Esophagus squamous epithelium (tissue), 5 donors: ENCODE measurements at places on chromosomes 2 and 18.

DNA sequence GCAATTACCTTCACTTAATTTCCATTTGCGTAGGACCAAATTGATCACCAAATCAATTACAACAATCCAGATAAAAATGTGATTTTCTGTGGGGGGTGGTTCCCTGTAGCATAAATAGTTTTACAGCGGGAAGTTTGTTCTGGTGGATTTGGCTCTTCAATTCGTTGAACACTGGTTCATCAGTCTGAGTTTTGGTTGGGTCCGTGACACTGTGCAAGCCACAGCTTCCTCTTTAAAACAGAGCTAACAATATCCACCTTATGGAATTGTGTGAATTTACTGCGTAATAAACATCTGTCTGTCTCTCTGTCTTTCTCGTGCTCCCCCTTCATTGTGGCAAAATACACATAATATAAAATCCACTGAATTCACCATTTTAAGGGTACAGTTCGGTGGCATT, 310.8 kb downstream of the TGIF1 start:
- DNase-seq = no peak

GRCh38 chr2:85712849-85713612, 18.9 kb downstream of the GNLY start:
- DNase-seq = no peak

GRCh38 chr2:17579605-17580318, 39.3 kb downstream of the VSNL1 start:
- no peak for DNase-seq

- DNase-seq = no peak
These were observed 34.1 kb downstream of the PIEZO2 start for GRCh38 chr18:11115276-11115675.

- DNase-seq = no peak
These were observed at the start of gene TXNDC2 for GRCh38 chr18:9885170-9886004. TSS of gene TXNDC2 (plus strand) at chr18:9885973. CDS start at chr18:9886681, 708 bp downstream.

GRCh38 chr2:229993236-229993635, 70.9 kb downstream of the FBXO36 start:
- no peak for DNase-seq

DNA sequence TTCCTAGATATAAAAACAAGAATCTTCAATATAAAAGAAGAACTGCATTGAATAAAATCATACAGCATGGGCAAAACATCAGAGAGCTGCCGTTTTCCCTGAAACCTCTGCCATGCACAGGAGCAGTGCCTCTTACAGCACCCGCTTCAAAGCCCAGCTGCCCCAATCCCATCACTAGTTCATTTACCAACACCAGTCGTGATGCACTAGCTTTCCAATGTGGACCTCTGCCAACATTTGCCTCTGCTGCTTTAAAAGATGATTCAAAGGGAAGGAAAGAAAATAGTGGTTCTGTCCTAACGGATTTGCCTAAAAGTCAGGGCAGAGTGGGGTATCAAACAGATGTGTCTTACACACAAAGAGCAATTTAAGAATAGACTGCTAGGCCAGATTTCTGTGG, 43.4 kb upstream of the AP1S3 start:
- DNase-seq = no peak

- no peak for DNase-seq
These were observed 57.2 kb downstream of the LIPG start for GRCh38 chr18:49618742-49619681.

- no peak for DNase-seq
These were observed 1868.8 kb upstream of the CELF4 start for GRCh38 chr18:39434223-39434920.

DNA sequence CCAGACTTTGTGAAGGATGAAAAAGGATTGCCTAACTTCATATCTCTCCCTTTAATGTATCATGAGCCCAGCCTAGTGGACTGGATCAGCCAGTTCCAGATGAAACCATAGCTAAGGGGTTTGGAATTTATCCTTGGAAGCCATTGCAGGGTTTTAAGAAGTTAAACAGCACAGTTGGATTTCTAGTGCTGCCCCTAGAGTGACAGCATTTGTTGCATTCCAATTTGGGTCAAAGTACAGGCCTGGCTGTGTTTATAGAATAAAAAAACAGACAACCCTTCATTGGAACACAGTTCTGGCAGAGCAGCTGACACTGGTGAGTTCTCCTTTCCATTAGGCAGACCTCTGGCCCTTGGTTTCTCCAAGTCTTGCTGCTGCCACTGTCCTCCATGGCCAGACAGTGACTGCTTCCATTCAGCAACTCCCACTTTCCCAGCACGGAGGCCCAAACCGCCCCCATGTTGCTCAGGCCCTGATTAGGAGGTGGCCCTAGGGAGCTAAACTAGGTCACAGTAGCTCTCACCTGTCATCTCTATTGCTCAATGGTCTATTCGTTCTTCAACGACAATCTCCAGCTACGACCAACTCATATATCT, 8.0 kb downstream of the GPR39 start:
- no peak for DNase-seq

DNA sequence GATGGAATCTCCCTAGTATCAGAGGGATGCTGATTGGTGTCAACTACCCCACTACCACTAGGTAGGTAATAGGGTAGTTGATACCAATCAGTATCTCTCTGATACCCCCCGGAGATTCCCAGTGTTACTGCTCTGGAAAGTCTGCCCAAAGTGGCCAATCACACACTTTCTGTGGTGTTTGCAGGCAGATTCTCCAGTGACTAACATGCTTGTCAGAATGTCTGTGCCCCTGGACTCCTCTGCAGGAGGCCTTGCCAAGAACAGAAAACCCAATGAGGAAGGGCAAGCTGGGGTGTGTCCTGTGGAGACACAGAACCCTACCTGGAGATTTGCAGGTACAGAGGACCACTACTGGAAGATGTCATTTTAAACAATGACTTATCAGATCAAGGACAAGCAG, 135.1 kb downstream of the RIT2 start:
- DNase-seq = no peak

DNA sequence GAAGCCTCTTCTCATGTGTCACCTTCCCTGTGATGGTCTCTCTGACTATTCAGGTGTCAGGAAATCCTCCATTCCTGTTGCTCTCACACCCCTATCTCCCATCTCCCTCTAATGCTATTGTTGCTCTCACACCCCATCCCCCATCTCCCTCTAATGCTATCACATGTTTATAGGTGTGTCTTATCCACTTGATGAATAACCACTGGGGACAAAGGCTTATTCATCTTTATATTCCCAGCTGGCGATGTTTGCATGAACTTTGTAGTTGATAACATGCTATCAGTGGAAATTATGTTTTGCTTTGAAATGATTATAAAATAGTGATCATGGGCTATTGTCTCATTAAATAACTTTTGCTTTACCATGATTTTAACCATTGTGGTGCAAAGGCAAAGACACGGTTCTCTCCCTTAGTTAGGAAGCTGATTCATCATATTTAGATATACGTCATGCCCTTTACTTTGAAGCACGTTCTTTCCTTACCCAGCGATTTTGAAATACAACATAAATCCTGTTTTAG, 220.5 kb downstream of the PMAIP1 start:
- no peak for DNase-seq

DNA sequence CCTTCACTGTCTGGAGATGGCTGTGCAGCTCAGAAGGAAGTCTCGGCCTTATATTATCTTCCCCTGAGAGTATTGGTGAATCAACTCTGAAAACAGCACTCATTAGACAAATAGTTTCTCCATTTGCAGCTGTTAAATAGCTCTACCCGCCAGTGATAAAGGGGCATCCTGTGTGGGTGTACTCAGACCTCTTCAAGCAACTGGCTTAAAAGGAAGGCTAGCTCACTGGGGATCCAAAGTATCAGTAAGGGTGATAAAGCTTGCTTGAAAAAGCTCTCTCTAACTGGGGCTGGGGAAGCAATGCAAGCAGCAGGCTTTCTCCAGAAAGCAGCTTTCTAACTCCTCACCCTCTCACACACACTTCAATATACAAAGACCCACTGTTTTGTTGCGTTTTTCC, 64.9 kb upstream of the PSMD14 start:
- DNase-seq = no peak

DNA sequence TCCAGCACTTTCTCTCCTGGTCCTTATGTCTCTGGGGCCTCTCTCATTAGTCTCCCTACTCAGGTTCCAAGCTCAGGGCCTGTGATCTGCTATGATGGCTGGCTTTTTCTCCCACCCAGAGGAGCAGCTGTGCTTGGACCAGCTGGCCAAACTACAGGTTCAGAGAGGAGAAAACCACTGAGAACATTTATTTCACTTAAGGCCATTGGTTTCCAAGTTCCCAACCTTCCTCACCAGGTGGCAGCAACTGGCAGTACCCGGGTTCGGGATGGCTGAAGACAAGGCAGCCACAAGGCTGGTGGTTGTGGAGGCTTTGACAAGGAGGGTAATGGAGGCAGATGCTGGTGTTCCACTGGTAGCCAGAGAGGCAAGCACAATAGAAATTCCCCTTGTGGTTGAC, 29.9 kb upstream of the SELENOI start:
- no peak for DNase-seq

GRCh38 chr2:121182520-121182919, 102.5 kb downstream of the TFCP2L1 start:
- DNase-seq = no peak

DNA sequence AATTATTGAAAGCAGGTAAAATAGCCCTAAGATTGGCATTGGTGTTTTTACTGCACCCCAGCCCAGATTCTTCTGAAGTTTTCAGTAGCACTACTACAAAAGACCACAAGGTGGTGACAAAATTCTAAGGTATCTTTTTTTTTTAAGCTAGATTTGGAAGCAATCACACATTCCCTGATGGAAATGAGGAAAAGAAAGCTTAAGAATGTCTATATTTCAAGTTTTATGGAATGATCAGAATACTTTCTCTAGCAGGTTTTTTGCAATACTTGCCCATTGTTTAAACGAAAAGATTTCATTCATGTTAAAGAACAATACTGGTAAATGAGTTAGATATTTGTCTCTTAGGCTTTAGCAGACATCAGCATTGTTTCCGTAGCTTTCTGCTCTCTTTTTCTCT, 32.1 kb upstream of the ZNF638 start:
- no peak for DNase-seq

- DNase-seq = no peak
These were observed 269.4 kb downstream of the LOXHD1 start for GRCh38 chr18:46387441-46388131.

DNA sequence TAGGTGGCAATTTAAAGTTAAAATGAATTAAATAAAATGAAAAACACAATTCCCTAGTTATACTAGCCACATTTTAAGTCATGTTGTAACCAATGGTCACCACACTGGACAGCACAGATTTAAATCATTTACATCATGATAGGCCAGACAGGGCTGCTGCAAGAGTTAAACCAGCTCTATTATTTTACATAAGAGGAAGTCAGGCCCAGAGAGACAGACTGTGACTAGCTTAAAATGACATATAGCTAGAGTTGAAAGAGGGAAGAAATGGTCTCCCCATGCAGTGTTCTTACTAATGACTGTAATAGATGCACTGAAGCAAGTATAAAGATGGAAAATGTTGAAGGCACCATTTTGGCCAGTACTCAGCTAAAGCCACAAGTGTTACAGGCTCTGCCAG, 69.6 kb downstream of the SLC66A3 start:
- no peak for DNase-seq

DNA sequence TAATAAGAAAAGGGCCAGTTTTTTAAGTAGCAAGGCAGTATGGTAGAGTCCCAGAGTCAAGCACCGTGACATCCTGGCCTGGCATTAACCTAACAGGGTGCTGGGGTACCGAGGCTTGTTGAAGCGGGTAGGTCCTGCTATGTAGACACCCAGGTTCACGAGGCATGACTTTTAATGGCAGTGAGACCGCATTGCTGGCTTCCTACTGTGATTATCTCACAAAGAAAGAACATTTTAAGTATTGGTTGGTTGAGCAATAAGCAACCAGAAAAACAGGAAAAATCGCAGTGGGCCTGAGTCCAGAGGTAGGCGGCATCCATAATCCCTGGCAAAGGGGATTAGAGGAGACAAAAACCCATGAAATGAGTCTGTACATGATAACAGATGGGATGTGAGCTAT, 927.9 kb upstream of the ACVR2A start:
- no peak for DNase-seq

- no peak for DNase-seq
These were observed 608.6 kb upstream of the CELF4 start for GRCh38 chr18:38174173-38174572.

- no peak for DNase-seq
These were observed 32.7 kb downstream of the RAB27B start for GRCh38 chr18:54860941-54861340.

DNA sequence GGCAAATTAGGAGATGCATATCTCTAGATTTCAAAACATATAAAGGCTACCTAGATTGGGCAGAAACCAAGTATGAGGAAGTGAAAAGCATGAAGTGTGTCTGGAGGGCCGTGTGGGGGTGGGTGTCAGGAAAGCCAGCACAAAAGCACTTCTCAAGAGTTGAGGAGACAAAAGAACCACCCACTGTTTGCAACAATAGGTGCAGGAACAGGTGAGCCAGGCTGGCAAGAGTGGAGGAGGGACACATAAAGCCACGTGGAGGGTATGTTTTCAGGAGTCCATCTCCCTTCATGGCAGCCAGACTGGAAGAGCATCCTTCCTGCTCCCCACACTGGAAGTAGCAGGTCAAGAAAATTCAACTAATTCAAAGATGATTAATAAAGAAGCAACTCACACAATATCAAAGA, 96.4 kb downstream of the CERS6 start:
- DNase-seq = no peak

DNA sequence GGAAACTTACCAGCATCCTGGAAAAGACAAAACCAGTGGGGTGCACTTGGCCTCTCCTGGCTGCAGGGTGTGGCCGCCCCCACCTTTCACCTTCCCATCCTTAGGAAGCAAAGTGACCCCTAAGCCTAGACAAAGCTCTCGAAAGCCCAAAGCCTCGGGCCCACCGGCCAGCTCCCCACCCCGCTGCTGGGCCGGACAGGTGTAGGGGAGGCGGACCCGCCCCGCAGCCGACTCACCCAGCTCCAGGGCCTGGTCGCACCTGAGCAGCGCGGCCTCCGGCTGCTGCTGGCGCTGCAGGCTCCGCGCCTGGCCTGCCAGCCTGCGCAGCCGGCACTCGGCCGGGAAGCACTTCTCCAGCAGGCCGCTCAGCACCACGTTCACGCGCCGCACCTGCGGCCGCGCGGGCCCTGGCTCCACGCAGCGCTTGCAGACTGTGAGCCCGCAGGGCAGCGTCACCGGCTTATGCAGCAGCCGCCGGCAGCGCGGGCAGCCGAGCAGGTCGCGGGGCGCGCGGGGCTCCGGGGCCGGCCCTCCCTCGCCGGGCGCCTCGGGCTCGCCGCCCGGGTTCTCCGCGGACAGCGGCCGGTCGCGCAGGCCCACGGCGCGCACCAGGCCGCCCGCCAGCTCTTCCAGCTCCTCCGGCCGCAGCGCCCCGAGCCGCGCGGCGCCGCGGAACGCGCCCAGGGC, 979 bp downstream of the LONRF2 start:
- no peak for DNase-seq

DNA sequence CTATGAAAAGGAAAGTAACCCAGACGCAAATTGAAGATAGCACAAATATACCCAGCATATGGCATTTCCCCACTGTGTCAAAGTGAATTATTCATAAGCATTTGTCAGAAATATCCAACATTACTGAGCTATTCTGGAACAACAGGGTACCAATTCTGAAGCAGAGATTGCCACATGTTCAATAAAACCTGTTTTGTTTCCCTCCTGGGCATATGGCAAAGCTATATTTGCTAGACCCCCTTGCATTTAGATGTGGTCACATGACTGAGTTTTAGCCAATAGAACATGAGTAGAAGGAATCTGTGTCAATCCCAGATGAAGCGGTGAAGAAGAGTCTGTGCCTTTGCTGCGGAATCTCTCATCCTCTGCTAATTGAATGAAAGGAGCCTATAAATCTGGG, 296.4 kb upstream of the DLGAP1 start:
- no peak for DNase-seq
